ENCODE measurements at places on chromosomes 4 and X. TPM values are rescaled to one million over a fixed set of nuclear protein-coding genes. Genes with fewer than 3 reads are reported as not detected.
A peak's percentile ranks its signal among the peaks of the same experiment; 100 is the strongest.

DNA sequence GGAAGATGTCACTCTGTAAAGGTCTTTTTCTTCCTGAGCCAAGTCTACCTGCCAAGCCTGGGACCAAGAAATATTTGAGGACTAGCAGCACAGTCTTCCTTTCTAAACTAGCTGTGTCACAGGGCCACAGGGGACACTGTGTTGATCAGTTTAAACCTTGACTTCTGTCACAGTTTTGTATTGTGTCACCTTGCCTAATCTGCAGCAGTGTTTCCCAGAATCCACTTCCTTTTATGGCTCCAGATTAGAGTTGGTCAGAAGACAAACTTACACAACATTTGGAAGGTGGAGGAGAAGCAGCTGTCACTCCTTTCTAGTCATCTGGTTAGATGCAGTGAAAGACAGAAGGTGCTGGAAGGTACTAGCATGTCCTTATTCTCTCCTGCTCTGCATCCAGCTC, 143.1 kb upstream of the BCOR start:
- no peak for DNase-seq

DNA sequence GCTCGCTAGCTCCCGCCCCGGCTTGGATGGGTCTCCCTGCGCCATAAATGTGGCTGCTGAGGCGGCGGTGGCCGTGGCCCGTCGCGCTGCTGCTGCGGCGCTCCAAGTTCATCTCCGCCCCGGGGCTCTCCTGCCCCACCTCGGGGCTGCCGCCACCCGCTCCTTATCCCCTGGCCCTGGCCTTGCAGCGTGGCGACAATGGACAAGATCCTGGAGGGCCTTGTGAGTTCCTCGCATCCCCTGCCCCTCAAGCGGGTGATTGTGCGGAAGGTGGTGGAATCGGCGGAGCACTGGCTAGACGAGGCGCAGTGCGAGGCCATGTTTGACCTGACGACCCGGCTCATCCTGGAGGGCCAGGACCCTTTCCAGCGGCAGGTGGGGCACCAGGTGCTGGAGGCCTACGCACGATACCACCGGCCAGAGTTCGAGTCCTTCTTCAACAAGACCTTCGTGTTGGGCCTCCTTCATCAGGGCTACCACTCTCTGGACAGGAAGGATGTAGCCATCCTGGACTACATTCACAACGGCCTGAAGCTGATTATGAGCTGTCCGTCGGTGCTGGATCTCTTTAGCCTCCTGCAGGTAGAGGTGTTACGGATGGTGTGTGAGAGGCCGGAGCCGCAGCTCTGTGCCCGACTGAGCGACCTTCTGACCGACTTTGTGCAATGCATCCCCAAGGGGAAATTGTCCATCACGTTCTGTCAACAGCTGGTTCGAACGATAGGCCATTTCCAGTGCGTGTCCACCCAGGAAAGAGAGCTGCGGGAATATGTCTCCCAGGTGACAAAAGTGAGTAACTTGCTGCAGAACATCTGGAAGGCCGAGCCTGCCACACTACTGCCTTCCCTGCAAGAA, 763 bp downstream of the USP38 start:
- no peak for DNase-seq

DNA sequence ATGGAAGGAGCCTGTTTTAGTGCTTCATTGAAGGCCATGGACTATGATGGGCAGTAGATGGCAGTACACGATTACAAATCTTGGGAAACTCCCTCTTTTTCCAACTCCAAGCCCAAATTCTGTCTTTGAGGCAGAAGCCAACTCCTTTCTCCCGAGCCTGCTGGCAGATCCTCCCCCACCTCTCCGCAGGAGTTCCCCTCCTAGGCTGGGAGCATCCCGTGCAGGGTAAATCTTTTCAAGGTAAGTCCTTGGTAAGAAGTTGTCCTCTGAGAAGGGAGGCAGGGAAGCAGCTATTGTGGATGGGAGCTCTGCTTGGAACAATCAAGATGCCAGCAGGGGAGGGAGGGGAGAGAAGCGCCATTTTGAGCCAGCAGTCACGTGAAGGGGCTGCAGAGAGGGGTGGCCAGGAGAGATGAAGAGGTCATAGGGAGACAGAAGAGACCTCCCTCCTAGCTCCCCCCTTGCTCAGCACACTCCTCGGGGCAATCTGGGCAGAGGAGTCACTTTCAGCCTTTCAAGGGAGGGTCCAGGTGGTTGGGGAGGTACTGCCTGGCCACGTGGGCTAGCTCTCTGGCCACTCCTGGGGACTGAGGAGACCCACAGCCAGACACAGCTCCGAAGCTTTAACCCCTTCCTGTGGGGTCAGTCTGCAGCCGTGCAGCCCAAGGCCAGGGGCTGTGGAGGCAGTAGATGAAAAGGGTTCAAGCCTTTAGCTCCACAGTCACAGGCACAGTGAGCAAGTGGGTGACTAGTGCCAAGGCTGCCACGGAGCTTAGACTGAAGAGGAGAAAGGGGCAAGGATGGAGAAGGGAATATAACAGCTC, 9.6 kb downstream of the CC2D2A start:
- peak; percentile 85 for DNase-seq

DNA sequence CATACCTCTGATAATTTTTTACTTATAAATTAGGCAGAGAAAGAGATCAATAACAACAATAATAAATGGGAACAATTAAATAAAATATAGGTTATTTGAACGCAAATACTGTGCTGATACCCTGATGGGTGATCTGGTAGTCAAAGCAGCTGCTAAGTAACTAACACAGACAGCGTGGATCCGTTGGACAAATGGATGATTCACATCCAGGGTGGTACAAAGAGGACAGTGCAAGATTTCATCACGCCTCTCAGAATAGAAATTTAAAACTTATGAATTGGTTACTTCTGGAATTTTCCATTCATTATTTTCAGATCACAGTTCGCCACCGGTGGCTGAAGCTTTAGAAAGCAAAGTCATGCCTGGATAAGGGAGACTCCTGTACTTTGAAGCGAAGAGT, 1066.0 kb upstream of the ADGRL3 start:
- no peak for DNase-seq

DNA sequence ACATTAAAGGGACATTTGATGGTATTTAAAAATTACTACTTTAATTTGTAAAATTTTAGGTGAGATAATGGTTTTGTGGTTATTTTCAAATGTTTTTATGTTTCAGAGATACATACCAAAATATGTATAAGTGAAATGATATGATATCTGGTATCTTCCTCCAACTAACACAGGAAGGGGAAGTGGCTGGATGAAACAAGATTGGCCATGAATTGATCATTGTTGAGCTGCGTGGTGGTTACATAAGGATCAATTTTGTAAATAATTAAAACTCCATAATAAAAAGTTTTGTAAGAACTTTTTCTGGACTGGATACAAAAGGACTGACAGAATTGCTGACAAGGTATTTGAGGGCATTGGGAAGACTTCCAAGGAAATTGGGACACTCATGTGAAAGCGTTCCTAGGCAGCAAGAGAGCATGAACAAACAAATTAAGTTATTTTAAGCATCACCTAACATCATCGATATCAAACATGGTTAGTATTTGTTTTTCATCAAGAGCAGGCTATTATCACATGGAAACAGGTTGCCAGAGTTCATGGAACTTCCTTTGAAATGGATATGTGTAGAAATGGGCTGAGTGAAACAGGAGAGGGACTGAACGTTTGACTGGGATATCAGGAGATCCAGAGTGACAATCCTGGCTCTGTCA, 4.4 kb upstream of the PGM2 start:
- DNase-seq = no peak

GRCh38 chrX:31007321-31007720, 64.5 kb downstream of the FTHL17 start:
- DNase-seq = no peak

DNA sequence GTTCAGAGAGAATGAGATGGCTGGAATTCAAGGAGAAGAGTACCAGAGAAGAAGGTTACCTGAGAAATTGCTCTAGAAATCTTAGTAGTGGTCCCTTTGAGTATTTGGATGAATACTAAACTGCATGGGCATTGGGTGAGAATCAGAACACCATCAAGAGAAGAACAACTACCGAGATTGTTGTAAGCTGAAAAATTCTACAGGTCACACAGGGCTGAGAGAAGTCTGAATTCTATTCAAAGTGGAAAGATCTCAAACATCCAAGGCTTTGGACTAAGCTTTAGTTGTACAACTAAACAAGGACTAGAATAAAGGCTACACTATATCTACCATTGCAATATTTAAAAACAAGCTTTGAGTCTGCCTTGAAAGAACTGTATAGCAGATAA, 40.8 kb downstream of the LRBA start:
- DNase-seq = no peak

DNA sequence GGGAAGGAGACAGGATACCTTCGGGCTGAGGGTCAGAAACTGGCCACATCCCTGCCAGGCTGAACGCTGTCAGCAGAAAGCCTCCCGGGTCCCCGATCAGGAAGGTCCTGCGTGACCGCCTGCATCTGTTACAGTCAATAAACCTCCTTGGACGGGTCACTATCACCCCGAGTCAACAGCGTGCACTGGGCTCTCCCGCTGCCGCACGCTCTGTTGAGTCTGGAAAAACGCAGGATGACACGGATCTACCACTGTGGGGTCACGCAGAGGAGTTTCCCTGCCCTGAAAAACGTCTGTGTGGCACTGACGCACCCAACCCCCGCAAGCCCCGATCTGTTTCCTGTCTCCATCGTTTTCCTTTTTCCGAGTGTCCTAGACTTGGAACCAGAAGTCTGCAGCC, 12.1 kb downstream of the PPP2R3B start:
- no peak for DNase-seq

DNA sequence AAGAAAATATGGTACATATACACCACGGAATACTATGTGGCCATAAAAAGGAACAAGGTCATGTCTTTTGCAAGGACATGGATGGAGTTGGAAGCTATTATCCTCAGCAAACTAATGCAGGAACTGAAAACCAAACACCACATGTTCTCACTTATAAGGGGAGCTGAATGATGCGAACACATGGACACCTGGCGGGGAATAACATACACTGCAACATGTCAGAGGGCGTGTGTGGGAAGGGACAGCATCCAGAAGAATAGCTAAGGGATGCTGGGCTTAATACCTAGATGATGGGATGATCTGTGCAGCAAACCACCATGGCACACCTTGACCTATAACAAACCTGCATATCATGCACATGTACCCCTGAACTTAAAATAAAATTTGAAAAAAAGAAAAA, 19.5 kb upstream of the CNKSR2 start:
- DNase-seq = no peak

DNA sequence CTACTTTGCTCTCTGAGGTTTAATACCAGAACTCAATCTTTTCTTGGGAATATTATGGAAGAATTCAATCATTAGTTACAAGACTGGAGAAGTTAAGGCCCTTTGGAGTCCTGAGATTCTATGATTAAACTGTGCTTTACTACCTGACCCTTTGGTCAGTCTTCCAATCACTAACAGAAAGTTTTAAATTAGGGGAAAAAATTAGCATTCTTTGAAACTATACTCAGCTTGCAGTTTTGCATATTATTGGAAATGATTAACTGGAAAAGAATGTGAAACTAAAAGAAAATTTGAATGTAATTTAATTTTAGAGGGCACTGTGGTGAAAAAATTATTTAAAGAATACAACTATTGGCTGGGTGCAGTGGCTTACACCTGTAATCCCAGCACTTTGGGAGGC, 18.7 kb upstream of the GPR34 start:
- no peak for DNase-seq

DNA sequence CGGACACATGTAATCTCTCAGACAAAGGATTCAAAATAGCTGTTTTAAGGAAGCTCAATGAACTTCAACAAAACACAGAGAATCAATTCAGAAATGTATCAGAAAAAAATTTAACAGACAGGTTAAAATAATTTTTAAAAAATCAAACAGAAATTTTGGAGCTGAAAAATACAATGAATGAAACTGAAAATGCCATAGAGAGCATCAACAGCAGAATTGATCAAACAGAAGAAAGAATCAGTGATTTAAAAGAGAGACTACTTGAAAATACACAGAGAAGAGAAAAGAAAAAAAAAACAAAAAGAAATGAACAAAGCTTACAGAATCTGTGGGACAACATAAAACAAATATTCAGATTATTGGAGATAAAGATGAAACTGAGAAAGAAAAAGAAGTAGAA, 118.8 kb upstream of the GYPA start:
- no peak for DNase-seq

DNA sequence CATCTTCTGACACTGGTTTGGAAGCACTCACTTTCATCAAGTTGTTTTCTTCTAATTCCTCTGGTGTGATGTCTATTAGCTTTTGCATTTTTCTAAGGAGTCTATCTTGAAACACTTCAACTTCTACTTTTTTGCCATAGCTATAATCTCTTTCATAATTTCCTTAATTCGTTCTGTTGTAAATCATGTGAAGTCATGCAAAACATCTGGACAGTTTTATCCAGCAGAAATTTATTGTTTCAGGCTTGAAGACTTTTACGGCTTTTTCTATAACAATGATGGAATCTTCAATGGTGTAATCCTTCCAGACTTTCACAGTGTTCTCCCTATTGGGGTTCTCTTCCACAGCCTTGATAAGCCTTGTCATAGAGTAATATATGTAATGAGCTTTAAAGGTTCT, 74.9 kb upstream of the PABPC4L start:
- no peak for DNase-seq

- no peak for DNase-seq
Observed at GRCh38 chr4:176885224-176885623, 92.5 kb upstream of the VEGFC start.

DNA sequence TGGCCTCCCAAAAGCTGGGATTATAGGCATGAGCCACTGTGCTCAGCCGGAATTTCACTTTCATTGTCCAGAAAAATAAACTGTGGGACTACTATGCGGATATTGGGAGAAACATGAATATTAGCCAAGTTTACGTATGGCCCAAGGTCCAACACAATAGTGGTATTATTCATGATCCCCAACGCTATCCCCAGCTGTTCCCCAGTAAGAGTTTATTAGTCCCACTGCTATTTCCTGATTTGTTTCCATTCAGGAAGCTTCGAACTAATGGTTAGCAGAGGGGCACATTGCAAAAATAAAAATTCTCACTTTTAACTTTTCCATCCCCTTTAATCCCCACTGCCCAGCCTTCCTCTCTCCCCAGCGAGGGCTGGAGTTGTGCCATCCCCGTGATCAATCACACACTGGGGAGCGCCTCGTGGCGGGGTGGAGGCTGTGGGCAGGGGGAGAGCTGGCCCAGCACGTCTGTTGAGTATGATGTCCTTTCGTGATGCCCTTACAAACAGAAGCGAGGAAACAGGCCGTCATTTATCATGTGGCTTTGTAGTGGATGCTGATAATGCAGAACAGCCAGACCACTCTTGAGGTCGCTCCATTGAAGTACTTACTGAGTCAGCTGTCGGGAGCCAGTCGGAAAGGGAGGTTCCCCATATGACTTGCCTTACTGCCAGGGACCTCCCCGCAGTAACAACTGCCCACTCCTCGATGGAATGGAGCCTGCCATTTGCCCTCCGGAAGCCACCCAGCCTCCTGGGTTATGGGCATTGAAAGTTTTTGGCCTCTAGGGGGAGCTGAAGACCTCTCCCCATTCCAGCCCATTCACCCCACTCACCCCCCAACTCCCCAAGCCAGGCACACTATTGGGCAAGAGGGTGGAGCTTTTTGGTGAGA, 117.0 kb downstream of the KDR start:
- no peak for DNase-seq

Gene PAK3
- total RNA-seq = 63.2 TPM

Gene EFNB1
- total RNA-seq = 18.2 TPM

Gene TMPRSS11D
- not detected for total RNA-seq

Gene CSTF2
- total RNA-seq = 10.6 TPM

Gene RASGEF1B
- 40.9 TPM for total RNA-seq

Gene TXK
- 0.27 TPM for total RNA-seq

Gene FRMPD3
- 10.5 TPM for total RNA-seq

Gene TLR3
- 1.00 TPM for total RNA-seq

All from cerebellum (tissue), 4 donors.